Effector CD4-positive, alpha-beta T cell (primary cell): ENCODE measurements at places on chromosomes 12 and 14.

GRCh38 chr14:92660571-92660970 lies 87.9 kb downstream of the LGMN start:
- DNase-seq = no peak

DNA sequence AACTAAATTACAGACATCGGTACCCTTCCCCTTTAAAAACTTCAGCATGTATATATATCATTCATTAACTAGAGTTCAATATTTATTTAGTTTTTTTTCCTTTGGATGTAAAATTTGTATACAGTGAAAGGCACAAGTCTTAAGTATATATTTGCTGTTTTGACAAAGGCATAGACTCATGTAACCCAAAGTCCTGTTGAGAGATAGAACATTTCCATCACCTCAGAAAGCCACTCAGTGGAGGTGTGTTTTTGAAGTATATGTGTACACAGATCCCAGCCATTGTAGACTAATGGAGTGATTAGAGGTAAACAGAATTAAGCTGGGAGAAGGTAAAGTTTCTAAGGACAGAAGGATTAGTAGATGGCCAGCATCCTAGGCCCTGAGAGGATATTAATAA lies 15.4 kb downstream of the RDH12 start:
- no peak for DNase-seq

DNA sequence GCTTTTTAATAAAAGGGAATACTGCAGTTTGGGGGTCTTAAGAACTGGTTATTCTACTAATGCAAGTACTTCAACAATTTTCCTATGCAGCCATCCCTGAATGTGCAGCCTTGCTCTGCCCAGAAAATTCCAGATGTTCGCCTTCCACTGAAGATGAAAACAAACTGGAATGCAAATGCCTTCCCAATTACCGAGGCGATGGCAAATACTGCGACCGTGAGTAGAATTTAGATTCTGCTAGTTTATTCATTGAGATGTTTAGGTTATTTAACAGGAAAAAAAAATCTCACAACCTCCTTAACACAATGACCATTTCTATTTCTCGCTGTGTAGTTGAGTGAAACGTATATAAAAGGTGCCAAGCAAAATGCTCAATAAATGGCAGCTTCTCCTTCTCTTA lies 49.9 kb downstream of the STAB2 start:
- no peak for DNase-seq

- no peak for DNase-seq
Measured at GRCh38 chr12:127590868-127591267, 676.1 kb upstream of the TMEM132C start.

DNA sequence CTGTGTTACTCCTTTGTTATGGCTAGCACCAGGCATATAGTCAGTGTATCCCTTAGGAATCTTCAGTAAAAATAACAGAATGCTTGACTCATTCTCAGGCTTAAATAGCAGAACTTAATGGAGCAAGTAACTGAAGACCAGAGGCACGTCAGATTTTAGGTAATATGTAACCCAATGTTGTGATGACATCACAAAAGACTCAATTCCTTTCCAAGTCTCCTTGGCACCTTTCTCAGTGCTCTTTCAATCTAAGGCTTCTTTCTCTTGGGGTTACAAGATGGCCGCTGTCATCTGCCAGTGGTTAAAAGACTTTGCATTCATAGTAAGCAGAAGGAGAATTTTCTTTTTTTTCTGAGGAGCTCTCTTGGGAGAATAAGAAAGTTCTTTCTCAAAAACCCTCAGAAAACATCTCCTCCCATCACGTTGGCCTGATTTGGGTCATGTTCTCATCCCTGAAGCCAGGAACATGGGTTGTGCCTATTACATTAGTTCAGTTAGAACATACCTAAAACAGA lies 33.4 kb upstream of the DCN start:
- no peak for DNase-seq

DNA sequence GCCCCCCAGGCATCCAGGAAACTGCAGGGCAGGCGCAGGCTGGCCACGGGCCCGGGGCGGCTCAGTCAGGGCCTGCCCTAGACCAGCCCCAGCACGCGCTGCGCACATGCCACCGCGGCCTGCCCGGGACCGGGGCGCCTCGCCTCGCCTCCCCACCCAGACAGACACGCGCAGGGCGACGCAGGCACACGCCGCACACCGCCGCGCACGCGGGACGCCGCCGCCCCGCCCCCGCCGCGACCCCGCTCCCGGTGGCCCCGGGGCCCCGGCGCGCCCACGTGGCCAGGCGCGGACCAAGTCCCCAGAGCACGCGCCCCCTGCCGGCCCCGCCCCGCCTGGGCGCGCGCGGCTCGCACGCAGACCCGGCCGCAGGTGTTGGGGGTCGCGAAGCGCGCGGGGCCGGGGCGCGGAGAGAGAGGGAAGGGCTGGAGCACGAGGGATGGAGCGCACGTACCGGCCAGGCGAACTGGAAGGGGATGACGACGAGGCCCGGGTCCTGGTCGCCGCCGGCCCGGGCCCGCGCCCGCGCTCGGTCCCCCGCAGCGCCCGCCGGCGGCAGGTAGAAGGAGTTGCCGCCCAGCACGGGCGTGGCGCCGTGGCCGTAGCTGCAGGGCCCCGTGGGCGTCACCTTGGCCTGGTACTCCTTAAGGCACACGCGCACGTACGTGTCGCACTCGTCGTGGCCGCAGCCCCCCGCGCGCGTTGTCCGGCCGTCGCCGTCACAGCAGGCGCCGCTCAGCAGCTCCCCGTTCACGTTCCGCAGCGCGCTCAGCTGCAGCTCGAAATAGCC lies 1.1 kb downstream of the JAG2 start:
- no peak for DNase-seq

DNA sequence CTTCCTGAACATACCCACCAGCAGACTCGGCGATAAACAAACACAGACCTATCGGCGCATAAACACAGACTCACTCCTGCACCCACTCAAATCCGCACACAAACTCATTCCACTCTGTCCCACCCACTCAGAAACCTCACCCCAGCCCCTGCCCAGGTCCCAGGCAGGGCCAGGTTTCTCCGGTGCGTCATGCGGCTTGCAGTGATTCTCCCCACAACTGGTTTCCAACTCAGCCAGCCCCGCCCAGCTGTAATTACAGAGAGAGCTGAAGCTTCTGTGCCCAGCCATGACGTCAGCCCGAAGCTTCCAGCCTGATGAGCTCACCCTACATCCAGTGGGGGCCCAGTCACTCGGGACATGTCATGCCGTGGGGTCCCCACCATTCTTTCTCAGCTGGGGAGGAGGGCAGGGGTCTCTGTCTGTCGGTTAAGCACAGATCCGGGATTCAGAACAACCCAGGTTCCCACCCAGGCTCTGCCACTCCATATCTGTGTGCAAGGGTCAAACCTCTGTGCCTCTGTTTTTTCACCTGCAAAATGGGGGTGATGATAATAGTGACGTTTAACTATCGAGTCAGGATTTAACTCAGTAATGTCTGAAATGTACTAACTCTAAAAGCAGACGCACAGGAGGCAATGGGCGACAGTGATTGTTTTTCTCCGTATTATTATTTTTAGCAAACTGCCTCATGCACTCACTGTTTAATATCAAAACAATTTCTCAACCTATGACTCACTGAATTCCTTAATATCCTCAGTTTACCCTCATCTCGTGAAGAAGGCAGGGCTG lies 2.3 kb upstream of the HSPB8 start:
- DNase-seq = no peak

DNA sequence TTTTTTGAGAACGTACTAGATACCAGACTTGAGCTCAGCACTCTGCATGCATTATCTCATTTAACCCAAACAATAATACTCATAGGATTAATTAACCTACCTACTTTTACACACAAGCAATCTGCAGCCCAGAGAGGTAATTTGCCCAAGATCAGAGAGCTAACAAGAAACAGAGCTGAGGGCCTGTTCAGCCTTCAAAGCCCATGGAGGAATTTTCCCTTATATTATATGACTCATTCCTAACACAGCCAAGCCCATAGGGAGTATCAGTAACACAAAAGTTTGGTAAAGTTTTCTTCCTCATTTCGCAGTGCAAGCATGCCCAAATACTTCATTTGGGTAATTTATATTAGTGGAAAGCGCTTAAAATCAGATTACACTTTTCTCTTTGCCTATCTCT lies 94.7 kb downstream of the GALC start:
- DNase-seq = no peak

DNA sequence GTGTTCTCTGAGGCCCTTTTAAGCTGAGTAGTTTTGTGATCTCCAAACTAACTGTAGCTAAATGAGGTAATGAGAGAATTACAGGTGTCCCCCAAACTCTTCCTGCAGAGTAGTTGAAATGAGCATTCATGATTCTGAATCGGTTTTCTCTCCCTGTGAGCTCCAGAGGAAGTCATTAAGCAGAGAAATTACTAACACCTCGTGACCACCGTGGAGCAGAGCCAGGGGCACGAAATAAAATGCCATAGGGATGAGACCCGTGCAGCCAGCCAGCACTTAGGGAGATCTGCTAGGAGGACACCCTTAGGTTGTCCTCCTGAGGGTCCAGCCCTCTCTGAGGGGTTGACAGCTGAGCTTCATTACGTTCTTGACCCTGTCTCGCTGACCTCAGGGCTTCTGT lies 79.5 kb downstream of the SLC25A47 start:
- no peak for DNase-seq

GRCh38 chr12:91057368-91058165 lies at the start of gene KERA:
KERA (minus strand) TSS chr12:91058024; CDS start chr12:91056281, 1,743 bp downstream.
- DNase-seq = no peak

DNA sequence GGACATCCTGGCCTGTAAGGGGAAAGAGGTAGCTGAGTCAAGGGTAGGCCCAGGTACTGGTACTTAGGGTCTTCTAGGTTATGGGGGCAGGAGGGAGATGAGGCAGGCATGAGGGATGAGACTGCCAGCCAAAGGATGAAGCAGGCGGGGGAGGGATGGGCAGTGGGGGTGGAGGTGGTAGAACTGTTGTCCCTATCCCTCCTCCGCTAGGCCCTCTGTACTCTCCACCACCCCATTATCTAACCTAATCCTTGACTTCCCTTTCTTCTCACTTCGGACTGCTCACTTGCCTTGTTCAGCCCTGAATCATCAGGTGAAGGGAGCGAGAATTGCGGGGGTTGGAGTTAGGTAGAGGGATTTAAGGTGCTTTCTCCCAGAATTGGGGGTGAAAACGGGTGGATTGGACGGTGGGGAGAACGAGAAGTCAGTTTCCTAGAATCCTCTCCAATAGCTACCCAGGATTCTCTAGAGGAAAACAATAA lies 562 bp downstream of the PAN2 start:
- DNase-seq = no peak

DNA sequence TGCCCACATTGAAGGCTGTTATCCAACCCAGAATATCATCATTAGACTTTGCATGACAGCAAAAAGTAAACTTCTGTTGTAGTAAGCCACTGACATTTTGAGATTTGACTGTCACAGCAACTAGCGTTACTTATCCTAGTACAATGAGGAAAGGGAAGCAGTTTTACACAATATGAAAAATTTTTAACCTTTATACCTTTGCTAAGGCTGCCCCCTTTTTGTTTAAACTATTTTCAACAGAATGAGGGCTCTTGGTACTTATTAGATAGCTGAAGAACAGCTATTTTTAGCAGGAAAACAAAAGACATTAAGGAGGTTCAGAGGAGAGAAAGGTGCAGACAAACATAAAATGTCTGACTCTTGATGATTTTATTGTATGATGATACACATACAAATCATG lies 23.4 kb upstream of the TMX1 start:
- DNase-seq = no peak

DNA sequence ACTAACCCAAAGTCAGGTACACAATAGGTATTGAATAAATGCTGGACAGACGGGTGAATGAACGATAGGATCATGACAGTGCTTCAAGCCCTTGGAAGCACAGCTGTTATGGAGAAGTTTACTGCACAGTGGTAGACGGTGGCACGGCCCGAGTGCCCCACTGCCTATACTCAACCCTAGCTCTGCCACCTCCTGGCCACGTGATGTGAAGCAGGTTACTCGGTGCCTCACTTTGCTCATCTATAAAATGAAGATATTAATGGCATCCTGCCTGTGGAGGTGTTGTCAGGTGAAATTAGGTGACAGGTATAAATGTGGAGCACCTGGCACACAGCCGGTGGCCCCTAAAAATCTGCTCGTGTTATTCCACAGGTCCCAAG lies 5.8 kb downstream of the ASB2 start:
- DNase-seq = peak; percentile 65

GRCh38 chr12:40031965-40032364 lies 73.9 kb downstream of the SLC2A13 start:
- DNase-seq = no peak

- no peak for DNase-seq
Measured at GRCh38 chr14:26593357-26593756, 4.5 kb downstream of the NOVA1 start.

GRCh38 chr12:11863478-11863906 lies 207.2 kb upstream of the BCL2L14 start:
- DNase-seq = no peak

DNA sequence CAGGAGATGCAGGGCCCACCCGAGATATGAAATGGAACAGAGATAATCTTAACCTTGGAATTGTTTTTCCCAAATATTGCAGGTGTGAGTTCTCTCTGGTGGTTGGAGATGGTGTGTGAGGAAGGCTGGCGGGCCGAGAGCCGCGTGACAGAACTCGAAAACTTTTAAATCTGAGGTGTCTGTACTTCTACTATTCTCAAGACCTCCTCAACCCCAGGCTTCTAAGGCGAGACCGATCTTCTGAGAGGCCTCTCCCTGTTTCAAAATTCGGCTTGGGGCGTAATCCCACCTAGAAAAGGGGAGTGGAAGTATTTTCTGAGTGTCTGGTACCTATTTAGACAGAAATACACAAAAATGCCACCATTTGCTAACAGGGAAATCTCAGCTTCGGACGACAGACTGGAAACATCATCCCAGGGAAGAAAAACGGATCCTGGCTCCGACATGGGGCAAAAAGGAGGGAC lies 611 bp downstream of the SARNP start:
- DNase-seq = no peak

DNA sequence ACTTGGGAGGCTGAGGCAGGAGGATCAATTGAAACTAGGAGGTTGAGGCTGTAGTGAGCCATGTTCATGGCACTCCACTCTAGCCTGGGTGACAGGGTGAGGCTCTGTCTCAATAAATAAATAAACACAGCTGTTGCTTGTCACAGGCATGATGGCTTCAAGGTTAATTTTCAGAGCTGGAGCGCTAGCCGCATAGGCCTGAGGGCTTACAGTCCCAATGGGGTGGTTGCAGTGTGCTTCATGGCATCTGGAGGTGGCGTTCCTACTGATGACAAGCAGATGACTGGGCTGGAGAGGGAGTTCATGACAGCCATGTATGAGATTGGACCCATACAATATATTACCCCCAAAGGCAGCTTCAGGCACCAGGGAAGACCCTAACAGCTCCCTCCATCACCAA lies 1.6 kb upstream of the FMNL3 start:
- DNase-seq = no peak

- DNase-seq = no peak
Measured at GRCh38 chr12:100564090-100564489, 9.4 kb upstream of the GAS2L3 start.
